ENCODE measurements at places on chromosomes 13 and 19.

GRCh38 chr19:28290963-28291657, 921.8 kb downstream of the UQCRFS1 start:
- no peak for DNase-seq

DNA sequence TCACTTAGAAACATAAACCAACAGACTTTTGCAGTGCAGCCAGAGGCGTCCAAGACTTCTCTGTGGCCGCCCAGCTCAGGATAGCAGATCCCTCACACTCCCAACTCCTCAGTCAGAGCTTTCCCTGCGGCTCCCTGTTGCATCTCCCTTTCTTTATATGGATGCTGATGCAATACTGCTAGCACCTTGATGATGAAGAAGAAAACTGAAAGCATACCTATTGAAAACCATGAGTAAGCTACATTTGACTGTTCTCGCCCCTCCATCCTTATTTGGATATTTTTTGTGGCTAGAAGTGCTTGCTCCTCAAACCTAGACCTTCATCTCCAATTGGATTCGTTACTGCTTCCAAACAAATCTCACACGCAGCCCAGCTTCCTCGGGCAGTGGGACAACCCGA, 57.3 kb upstream of the UBL3 start:
- DNase-seq: no peak

- no peak for DNase-seq
These were observed 2818.6 kb upstream of the PCDH20 start for GRCh38 chr13:64234255-64234654.

DNA sequence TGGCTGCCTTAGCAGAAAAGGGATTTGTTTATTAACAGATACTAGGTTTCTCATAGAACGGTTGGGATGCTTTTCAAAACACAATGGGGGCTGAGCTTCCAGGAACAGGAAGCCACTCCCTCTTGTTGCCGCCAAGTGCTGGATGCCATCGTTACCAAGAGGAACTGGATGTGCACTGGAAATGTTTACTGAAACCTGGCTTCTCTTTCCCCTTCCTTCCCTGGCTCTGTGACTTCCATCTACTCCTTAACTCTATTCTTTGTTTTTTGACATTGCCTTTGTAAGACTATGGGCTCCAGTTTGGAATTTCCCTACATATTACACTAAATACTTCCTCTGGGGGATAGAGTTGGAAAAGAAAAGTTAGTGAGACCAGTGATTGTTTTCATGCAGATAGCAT, 11.7 kb upstream of the KL start:
- no peak for DNase-seq

- DNase-seq: peak; percentile 27
These were observed 10.8 kb downstream of the XPO4 start for GRCh38 chr13:20891768-20892167.

Measured in CD4-positive, alpha-beta T cell treated with Interleukin-10 for 1 hour (primary cell).